ENCODE measurements at places on chromosomes 12 and 14.

DNA sequence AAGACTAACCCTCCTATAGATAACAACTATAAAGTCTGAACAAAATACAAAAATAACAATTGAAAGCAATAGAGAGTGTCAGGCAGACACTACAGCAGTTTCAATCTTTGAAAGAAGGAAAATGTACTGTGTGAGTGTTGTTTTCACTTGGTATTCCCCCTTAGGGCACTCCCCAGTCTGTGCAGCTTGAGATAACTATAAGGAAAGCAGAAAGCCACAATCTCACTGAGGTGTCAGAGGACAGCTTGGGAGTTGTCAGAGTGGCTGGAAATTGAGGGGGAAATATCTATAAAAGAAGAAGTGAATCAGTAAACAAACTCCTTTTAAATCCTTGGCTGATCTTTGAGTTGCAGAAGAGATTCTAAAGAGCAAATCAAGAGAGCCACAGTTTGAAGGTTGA, 364.8 kb downstream of the NELL2 start:
- DNase-seq = no peak

- DNase-seq = peak; percentile 65
These were observed 7.3 kb downstream of the FKBP11 start for GRCh38 chr12:48917857-48918537.

DNA sequence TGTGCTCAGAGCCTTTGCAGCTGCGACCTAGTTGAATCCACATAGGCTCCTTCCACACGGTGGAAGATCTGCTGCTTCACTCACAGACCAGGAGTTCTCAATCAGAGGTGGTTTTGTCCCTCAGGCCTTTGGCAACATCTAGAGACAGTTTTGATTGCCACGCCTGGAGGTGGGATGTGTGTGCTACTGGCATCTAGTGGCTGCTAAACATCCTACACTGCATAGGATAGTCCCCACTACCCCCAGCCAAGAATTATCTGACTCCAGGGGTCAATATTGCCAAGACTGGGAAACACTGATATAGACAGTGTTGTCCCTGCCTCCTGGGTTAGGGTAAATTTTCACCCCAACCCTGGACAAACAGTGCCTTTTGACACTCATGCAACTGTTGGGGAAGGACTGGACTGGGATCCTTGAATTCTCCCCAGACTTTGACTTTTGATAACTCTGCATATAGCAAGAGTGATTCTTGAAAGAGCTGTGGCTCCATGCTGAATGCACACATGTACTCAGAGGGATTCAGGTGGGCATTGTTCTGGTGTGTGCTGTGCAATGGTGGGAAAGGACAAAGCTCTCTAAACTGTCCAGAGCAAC, 39.8 kb downstream of the BAZ2A start:
- peak; percentile 30 for DNase-seq

GRCh38 chr12:6158255-6158654, 33.8 kb upstream of the VWF start:
- DNase-seq = no peak

- DNase-seq = no peak
These were observed 23.4 kb downstream of the PRKAB1 start for GRCh38 chr12:119691202-119691810.

DNA sequence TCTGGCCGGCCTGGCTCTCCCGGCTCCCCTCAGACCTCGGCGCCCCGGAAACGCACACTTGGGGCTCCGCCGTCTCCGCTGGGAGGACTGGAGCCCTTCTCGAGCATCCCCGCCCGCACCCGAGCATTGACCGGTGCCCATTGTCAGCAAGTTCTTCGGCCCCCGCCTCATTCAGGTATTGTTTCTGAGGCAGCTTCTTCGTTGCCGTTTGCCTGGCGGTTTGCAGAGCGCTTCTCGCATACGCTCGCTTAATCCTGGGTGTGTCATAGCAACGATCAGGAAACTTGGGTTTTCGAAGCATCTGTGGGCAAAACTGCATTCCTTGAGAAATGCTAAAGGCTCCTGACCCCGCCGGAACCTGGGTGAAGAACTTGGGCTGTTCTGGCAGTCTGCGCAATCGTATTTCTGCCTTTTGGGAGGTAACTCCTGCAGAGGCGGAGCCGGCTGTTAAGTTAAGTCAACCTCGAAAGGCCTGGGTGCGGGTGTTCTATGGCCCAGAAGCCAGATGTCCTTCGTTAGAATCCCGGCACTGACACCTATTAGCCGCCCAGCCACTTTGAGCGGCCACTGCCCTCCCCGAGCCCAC, 518 bp downstream of the GSKIP start:
- peak; percentile 45 for DNase-seq

DNA sequence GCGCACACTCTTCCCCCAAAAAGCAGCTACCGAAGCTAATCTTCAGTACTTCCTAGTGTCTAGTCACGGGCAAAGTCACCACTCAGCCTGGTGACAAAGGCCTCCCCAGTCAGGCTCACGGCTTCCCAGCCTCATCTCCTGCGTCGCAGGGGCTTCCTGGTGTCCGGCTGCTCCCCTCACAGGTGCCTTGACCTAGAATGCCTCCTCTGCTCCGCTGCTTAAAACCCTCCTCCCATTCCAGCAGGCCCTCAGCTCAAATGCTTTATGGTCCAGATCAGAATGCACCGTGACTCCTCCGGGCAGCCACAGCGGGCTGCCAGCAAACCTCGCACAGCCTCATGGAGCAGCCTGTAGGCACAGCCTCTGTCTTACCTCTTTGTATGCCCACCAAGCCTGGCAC, 53.1 kb downstream of the PRIMA1 start:
- no peak for DNase-seq

DNA sequence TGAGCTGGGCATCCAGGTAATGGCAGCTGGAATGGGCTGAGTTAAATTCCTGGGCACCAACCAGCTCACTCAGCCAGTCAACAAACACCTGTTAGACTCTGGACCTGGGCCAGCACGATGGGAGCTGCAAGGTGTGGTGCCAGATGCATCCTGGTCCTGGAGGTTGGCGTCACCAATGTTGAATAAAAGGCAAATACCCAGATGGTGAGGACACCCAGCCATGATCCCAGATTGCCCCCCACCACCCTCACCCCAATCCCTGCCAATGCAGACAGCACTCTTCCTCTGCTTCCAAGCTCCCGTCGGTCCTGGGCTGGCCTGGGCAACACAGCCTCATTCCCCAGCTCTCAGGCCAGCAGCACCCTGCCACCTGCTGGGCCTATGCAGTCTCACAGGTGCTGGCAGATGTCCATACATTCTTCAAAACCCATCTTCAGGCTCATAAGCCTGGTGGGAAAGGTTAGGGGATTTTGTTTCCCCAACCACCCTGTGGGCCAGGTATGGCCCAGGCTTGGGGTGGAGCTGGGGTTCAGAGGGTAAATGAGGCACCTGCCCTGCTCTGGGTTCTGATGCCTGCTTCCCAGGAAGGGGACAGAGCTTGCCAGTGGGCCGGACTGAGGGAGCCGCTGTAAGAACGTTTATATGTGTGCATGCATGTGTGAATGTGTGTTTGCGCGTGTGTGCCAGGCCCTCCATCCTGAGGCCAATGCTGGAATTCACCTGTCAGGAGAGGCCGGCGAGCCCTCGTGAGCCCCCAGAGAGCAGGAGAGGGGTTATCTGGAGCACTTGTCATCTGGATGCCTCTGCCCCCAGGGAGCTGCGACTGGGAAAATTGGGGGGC, 58.0 kb downstream of the LGMN start:
- DNase-seq = no peak

DNA sequence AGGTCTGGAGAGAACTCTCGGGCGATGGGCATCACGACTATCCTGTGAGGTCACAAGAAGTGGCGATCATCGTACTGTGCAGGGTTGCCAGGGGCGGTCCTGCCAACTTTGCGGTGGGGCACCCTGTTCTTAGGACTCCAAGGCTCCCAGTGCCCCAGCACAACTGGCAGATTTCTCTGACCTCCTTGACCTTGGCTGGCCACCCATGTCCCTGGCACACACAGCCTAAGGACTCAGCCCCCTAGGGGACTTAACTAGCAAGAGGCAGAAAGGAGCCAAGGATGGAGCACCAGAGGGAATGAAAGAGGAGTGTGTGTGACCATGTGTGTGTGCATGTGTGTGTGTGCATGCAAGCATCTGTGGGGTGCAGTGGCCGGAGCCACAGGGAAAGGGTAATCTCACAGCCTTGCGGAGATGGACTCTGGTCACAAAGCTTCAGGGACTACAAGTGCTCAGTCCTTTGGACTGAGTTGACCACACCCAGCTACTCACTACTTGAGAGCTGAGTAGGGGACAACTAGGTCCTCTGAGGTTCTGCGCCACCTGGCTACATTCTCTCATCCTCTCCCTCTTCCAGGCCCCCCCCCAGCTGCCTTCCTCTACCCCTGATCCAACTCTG, 13.7 kb downstream of the SLC48A1 start:
- DNase-seq = no peak

- DNase-seq = no peak
These were observed 201.2 kb downstream of the DAD1 start for GRCh38 chr14:22387776-22388241.

- DNase-seq = no peak
These were observed 51.7 kb upstream of the TBX5 start for GRCh38 chr12:114457620-114458019.

DNA sequence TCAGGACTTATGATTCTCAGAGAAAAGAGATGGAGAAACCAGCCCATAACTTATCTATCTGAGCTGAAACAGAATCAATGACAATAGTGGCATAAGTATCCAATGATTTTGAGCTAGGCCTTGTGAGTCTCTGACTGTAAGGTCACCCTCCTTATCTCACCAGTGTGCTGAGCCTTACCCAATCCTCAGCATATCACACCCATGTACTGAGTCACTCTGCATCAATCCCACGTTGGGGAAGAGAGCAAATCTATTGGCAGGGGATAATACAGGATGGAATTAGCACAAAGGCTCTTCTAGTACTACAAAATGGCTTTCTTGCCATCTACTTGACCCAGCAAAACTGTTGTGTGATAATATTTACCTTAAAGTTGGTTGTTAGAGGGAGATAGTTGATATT, 997.8 kb downstream of the NRXN3 start:
- DNase-seq = no peak

- no peak for DNase-seq
These were observed 709.1 kb downstream of the DIO2 start for GRCh38 chr14:79502136-79502750.

DNA sequence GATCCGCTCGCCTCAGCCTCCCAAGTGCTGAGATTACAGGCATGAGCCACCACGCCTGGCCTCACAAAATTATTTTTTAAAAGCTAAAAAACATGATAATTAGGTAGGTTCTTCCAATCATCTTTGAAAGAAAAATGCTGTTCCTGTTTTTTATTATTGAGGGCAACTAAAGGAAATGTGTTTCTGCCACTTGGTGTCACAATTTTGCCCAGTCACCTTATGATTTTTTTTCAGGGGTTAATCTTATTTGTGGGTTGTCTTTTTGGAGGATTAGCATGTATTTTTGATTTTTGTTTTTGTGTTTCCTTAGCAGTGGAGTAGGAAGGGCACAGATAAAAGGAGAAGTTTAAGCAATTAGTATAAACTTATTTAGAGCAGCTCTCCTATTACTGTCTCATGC, 79.8 kb downstream of the PRORP start:
- DNase-seq = peak; percentile 14

DNA sequence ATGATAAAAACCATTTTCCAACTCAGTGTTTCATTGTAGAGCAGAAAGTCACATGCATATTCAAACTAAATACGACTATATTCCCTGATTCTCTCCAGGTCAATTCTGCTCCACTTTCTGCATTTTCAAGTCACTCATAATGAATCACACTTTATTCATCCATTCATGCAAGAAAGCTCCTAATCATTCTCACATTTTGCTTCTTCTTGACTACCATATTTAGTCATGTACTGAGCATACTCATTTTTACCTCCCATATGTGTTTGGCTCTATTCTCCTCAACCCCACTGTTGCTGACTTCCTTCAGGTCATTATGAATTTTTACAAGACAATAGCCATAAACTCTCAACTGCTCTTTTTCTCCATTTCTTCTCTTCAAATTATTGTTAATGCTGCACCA, 43.4 kb upstream of the PIK3C2G start:
- no peak for DNase-seq

DNA sequence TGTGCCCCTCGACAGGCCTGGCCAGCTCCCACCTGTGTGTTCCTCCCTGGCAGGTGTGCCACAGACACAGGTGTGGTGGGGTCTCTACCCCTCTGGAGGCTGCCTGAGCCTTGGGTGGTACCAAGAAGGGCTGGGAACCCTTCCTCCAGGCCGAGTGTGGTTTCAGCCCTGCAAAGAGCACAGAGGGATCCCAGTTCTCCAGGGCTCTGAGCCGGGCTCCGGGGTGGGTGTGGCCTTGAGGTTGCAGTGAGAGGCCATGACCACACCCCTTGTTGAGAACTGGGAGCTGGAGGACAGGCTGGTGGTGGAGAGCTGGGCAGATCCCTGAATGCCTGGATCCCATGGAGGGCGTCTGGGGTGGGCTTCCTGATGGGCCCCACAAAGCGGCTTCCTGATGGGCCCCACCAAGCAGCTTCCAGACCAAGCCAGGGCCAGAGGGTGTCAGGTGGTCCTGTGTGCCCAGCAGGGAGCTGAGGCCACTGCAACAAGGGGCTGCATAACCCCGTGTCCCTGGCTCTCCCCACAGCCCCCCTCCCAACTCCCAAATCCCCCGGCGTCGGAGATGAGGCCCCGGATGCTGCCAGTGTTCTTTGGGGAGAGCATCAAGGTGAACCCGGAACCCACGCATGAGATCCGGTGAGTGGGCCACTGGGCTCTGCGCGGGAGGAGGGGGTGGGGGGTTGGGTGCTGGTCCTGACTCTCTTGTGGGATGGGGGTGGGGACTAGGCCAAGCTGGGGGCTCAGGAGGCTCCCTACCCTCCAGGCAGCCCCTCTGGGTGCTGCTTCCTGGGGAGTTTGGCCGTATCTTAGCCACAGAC, 16.6 kb downstream of the RFLNA start:
- no peak for DNase-seq

DNA sequence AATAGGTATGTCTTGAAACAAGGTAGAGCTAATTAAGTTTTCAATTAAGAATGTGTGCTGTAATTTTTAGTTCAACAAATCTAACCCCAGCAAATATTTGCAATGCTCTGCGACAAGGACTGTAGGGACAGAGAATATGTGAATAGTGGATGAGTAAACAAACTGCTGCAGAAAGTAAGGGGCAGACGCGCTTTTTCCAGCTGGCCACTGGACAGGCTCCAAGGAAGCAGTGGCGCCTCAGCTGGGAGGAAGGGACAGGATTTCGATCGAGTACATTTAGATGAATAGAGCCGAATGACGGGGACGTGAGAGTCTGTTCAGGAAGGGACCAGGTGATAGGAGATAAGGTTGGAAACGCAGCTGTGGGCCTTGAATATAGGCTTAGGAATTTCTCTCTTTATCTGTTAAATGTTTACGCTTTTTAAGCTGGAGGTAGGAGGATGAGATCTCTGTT, 69.3 kb downstream of the ELK3 start:
- no peak for DNase-seq

DNA sequence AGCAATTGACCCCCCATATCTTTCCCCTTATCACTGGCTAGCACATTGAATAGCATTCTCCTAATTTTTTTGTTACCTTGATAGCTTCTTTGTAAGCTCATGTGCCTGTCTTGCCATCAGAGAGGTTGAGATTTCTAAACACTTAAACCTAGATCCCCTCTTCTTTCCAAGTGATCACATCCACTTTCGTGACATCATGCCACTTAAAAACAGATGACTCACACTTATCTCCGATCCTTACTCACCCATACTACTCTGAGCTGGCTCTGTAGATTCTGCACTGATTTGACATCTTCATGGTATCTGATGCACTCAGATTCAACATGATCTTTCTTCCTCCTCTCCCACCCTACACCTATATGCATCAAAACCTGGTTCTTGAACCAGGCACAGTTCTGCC, 10.5 kb downstream of the GPR137C start:
- no peak for DNase-seq
